ENCODE measurements at places on chromosomes 7 and 10. TPM values are rescaled to one million over a fixed set of nuclear protein-coding genes. Genes with fewer than 3 reads are reported as not detected.

DNA sequence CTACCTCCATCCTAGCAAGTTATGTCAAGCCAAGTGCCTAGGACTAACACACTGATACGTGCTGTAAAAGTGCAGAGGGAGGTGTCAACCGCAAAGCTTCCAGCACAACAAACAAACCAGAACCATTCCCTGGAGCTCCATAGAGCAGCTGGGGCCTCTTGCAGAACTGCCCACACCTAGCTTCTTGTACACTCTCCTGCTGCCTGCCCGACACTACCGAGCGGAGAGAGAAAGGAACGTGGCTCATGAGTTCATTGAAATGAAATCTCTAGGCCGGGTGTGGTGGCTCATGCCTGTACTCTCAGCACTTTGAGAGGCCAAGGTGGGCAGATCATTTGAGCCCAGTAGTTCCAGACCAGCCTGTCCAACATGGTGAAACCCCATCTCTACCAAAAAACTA lies 73.5 kb downstream of the MKI67 start:
- H3K27me3 ChIP-seq, result no peaks in the 10 kb centered on the region
- DNase-seq, result no peak
- H3K27ac ChIP-seq, result no peak overlapping the region
- no peaks in the 10 kb centered on the region for H3K36me3 ChIP-seq

DNA sequence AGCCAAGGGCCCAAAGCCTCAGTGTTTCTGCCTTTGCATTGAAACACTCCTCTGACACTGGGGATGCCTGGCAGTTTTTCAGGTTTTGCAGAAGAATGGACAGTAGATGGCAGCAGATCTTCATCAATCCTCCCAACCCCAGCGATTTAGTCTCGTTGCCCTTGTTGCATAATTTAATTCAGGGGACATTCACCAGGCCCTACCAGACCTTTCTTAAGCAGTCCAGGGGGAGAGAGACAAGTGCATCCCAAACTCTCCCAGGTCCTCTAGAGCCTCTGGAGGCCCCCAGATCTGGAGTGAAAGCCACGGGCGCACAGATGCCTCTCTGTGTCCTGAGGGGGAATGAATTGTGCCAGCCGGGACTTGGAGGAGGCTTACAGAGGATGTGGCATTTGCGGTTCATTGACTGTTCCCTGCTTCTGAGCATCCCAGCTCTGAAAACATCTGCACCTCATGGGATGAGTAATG lies 29.6 kb downstream of the MINDY4 start:
- no peaks in the 10 kb centered on the region for H3K4me1 ChIP-seq
- peak; percentile 73 for DNase-seq
- H3K27ac ChIP-seq, result no peak overlapping the region
- H3K36me3 ChIP-seq, result peaks cover 32% of the 10 kb centered on the region
- H3K4me3 ChIP-seq, result no peak overlapping the region
- H3K27me3 ChIP-seq, result no peaks in the 10 kb centered on the region

DNA sequence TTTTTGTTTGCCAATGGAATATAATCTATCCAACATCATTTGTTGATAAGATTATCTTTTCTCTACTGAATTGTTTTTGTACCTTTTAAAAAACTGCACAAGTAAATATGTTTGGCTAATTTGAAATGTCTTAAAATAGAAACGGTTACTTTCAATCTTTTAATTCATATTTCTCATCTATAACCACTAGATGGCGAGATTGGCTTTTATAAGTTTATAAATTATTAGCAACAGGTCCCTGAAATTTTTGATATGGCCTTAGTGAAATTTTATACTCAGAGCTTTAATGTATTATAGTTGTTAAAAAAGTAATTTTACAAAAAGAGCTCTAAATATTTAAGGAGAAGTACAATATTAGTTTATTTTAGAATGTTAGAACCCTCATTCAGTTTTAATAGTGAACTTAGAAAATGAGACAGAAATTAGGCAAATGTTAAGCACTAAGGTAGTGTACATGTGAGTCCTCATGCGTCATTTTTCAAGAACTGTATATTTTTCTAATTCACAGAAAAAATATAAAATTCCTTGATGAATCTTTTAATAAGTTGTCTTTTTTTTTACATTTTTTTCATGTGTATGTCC lies 592.5 kb downstream of the ARL4A start:
- H3K4me3 ChIP-seq, result no peak overlapping the region
- no peaks in the 10 kb centered on the region for H3K27me3 ChIP-seq
- H3K4me1 ChIP-seq, result no peaks in the 10 kb centered on the region
- no peak for DNase-seq

- DNase-seq, result no peak
- no peaks in the 10 kb centered on the region for H3K27me3 ChIP-seq
- H3K27ac ChIP-seq, result no peak overlapping the region
Observed at GRCh38 chr10:60096761-60097513, 190.6 kb upstream of the CCDC6 start.

DNA sequence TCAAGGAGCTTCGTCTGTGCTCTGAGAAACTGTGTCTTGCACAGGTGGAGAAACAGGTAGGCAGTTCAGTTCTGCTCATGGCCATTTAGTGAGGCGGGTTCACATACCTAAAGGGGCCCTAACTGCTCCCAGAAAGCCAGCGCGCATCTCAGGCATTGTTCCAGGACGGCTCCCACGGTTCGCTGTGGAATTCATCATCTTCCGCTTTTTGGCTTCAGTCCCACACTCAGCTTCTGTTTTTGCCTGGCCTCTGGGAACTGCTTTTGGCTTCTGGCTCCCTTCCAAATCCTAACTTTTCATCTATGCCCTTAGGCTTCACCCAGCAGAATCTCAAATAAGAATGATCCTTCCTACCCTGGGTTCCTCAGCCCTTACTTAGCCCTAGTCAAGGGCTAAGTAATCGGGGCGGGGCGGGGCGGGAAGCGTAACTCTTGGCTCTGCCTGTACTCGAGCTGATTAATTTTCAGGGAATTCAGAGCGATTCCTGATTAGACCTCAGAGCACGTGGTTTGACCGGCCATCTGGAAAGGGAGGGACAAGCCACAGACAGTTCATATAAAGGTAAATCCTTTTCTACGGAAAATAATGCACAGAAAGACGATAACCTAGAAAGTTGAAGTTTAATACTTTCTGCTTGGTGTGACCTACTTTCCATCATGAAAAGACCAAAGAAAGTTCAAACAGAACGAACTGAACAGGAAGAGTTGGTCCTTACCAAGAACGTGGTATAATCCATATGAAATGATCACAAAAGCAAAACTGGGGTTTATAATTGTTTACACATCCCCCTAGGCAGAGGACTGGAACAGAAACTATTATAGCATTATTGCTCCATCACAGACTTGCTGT lies 105.7 kb downstream of the ST8SIA6 start:
- H3K27ac ChIP-seq, result no peak overlapping the region
- peak; percentile 61 for DNase-seq
- H3K4me3 ChIP-seq, result no peak overlapping the region
- H3K4me1 ChIP-seq, result no peaks in the 10 kb centered on the region
- no peaks in the 10 kb centered on the region for H3K27me3 ChIP-seq
- H3K36me3 ChIP-seq, result no peaks in the 10 kb centered on the region

DNA sequence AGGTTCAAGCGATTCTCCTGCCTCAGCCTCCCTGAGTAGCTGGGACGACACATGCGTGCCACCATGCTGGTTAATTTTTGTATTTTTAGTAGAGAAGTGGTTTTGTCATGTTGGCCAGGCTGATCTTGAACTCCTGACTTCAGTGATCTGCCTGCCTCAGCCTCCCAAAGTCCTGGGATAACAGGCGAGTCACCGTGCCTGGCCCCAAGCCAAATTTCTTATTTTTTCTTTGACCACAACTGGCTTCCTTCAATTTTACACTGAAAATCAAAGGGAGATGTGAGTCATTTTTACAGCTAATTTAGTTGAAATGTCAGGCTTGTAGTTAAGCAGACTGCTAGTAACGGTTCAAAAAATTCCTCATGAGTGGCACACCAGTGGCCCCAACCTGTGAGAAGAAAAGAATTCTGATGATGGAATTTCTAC lies 7.8 kb downstream of the RNF216 start:
- peaks cover 2% of the 10 kb centered on the region for H3K36me3 ChIP-seq
- H3K4me1 ChIP-seq, result no peaks in the 10 kb centered on the region
- DNase-seq, result no peak
- no peak overlapping the region for H3K27ac ChIP-seq
- H3K4me3 ChIP-seq, result no peak overlapping the region

DNA sequence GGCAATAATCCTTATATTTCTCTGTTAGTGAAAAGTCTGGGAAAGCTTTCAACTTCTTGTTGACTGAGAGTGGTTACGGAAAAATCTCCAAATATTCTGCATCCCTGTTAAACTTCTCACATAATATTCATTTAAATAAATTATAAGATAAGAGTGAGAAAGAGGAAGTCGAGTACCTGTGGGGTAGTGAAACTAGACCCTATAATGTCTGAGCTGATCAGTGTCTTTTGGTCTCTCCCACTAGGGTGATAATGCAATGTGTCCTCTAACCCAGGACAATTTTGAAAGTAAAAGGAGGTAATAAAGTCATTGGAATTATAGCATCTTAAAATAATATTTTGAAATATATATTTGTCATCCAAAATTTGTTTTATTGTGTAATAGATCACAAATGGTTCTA lies 2.1 kb upstream of the AGR3 start:
- no peak overlapping the region for H3K27ac ChIP-seq
- no peak for DNase-seq
- no peaks in the 10 kb centered on the region for H3K4me1 ChIP-seq
- no peak overlapping the region for H3K4me3 ChIP-seq

- no peak overlapping the region for H3K27ac ChIP-seq
- no peaks in the 10 kb centered on the region for H3K36me3 ChIP-seq
- peak; percentile 27 for DNase-seq
- no peaks in the 10 kb centered on the region for H3K4me1 ChIP-seq
Observed at GRCh38 chr7:64947252-64948000, 43.4 kb downstream of the ZNF117 start.

DNA sequence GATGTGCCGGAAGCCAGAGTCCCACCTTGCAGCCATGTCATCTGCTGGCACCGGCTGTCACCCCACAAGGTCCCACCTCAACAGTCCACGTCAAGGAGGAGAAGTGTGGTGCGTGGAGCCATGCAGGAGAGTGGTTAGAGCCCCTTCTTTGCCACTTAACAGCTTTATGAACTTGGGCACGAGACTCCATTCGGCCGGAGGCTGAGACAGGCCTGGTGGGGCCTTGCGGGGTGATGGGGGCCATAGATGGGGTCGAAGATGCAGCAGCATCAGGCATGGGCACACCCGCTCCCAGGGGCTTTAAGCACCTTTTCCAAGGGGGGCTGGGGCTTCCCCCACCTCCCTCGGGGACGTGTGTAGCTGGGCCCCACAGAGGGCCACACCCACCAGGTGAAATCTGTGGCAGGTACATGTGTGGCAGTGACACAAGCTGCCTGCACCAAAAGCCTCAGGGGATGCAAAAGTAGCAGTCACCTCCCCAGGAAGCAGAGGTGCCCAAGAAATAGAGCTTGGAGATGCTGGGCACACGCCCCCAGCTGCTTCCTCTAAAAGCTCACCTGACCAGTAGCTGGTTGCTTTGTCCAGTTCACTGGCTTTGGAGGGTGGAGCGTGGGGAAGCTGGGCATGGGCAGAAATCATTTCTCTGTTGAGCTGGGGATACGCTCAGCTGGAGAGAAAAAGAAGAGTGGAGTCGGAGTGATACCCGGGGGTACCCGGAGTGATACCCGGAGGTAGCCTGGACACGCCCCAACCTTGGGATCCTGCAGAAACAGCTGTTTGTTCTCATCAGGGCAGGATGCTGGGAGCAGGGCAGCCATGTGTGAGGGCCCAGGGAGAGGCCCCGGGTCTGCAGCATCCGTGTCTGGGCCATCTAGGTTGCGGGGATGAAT lies 199.8 kb downstream of the EBF3 start:
- peaks cover 4% of the 10 kb centered on the region for H3K36me3 ChIP-seq
- H3K27me3 ChIP-seq, result no peaks in the 10 kb centered on the region
- H3K4me3 ChIP-seq, result no peak overlapping the region
- DNase-seq, result no peak
- no peak overlapping the region for H3K27ac ChIP-seq
- no peaks in the 10 kb centered on the region for H3K4me1 ChIP-seq

DNA sequence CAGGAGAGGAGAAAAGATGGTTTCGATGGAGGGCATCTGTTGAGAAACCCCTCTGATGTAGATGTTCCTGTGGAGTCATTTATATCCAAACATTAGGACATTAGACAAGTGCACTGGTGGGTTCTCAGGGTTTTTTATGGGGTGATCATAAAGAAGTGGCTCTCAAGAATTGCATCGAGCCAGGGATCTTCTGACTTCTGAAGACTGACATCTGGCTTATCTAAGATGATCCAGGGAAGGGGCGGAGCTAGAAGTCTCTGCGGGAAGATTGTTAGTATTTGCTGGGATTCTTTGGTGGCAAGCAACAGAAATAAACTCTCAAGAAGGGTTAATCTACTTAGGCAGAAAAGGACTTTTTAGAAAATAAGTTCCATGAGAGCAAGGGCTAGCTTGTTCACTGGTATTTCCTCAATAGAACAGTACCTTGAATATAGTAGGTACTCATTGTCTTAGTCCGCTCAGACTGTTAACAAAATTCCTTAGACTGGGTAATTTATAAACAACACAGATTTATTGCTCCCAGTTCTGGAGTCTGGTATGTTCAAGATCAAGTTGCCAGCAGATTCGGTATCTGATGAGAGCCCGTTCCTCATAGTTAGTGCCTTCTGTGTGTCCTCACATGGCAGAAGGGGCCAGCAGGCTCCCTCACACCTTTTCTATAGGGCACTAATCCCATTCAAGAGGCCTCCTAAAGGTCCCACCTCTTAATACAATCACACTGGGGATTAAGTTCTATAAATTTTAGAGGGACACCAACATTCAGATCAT lies 28.5 kb upstream of the SYPL1 start:
- peaks cover 8% of the 10 kb centered on the region for H3K4me1 ChIP-seq
- DNase-seq, result no peak
- H3K36me3 ChIP-seq, result no peaks in the 10 kb centered on the region
- no peaks in the 10 kb centered on the region for H3K27me3 ChIP-seq
- H3K4me3 ChIP-seq, result no peak overlapping the region
- H3K27ac ChIP-seq, result no peak overlapping the region

DNA sequence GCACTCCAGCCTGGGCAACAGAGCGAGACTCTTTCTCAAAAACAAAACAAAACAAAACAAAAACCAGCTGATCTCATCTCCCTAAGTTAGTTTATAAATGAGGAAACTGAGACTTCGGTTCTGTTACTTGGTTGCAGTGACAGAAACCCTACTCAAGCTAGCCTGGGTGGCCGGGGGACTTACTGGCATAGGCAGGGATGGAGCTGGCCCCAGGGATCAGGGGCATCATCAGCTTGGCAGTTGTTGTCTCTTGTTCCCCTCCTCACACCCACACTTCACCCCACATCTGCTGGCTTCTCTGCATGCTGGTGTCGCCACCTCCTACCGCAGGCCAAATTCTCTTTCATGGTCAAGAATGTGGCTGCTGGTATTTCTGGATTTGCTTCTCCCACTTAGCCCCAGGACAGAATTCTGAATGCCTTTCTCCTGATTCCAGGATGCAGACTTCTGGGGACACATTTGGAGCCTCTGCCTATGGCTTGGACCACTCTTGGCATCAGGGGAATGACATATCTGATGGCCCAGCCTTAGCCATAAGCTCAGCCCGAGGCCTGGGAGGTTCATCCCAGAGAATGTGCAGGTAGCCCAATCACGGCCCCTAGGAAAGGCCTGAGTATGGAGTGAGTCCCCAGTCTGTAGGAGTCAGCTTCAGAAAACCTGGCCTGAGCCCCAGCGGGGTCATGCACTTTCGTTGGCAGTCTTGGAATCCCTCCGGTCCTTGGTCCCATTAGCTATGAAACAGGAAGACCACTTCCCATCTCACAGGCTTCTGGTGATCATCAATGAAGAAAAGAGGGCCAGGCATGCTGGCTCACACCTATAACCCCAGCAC lies 41.6 kb upstream of the CTBP2 start:
- H3K36me3 ChIP-seq, result no peaks in the 10 kb centered on the region
- no peak overlapping the region for H3K27ac ChIP-seq
- H3K4me3 ChIP-seq, result no peak overlapping the region
- DNase-seq, result no peak

Gene H2AZ2
- total RNA-seq, result 106 TPM

Gene ZNF239
- total RNA-seq, result 3.5 TPM

Gene TMEM26
- total RNA-seq, result 1.2 TPM

Gene ADAM22
- total RNA-seq, result 1.7 TPM

Gene KIAA1217
- 58.6 TPM for total RNA-seq

Gene CAV1
- 460 TPM for total RNA-seq

Data from lung (tissue), 17 donors.